Naive thymus-derived CD8-positive, alpha-beta T cell (primary cell): ENCODE measurements at places on chromosomes 3 and 15.

GRCh38 chr3:85487375-85487774 lies 528.6 kb downstream of the CADM2 start:
- no peak for DNase-seq

DNA sequence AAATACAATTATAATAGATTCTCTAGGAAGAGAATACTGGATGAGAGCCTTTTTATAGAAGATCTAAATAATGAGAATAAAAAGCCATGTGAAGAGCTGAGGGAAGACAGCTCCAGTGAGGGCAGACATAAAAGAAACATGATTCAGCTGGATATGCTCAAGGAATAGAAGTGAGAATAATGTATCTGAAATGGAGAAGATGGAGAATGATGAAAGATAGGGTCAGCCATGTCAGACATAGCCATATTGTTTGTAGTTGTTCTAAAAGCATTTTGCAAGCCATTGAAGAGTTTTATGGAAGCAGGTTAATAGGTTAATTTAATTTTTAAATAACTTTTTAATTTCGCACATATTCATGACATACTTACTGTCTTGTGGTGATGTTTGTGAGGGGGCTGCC lies 713.5 kb upstream of the ARPP21 start:
- DNase-seq: no peak

GRCh38 chr3:151940481-151940880 lies 67.0 kb downstream of the SUCNR1 start:
- no peak for DNase-seq

DNA sequence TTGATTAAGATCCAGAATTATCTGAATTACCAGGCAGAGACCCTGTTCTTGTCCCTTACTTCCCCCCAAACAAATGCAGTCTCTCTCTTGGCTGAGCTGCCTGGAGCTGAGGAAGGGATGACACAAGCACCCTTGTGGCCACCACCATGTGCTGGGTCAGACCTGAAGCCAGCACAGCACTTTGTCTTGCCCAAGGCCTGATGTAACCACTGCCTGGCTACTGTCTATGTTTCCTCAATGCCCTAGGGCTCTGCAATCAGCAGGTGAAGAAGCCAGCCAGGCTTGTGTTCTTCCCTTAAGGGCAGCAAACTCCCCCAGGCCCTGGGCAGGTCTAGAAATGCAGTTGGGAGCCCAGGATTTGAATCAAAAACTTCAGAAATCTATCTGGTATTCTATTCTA lies 15.8 kb upstream of the CASR start:
- DNase-seq: no peak

- no peak for DNase-seq
These were observed 77.2 kb downstream of the SCN10A start for GRCh38 chr3:38738630-38739395.

DNA sequence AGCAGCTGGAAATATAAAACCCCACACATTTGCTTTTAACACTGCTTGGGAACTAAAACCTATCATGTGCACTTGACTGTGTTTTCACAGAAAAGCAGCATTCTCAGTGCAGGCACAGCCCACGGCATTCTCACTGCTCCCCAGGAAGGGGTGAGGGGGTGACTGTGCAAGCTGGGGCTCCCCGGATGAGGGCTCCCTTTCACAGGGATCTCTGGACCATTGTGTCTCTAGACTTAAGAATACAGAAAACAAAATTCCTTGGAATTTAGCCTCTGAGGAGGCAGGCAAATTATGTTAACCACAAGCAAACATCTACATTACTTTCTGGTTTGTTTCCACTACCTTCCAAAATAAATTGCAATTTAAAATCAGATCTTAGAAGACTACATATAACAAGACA lies 100.3 kb downstream of the FSIP1 start:
- no peak for DNase-seq
